ENCODE measurements at places on chromosomes 6 and 20. TPM values are rescaled to one million over a fixed set of nuclear protein-coding genes. Genes with fewer than 3 reads are reported as not detected.

The SLC22A1 gene
- total RNA-seq: 0.14 TPM

The ESR1 gene
- not detected for total RNA-seq

The CD93 gene
- total RNA-seq: 1.0 TPM

The HAO1 gene
- not detected for total RNA-seq

The GABRR2 gene
- not detected for total RNA-seq

The LY6G6F gene
- total RNA-seq: not detected

The RAD21L1 gene
- not detected for total RNA-seq

The ZNF334 gene
- total RNA-seq: 8.0 TPM

The HSPA12B gene
- 0.08 TPM for total RNA-seq

The HIVEP1 gene
- total RNA-seq: 45.4 TPM
